ENCODE measurements at places on chromosomes 4 and X.

GRCh38 chr4:33625748-33626147, 2618.6 kb downstream of the ARAP2 start:
- DNase-seq = no peak

GRCh38 chrX:96579252-96579651, 105.4 kb upstream of the DIAPH2 start:
- DNase-seq = no peak

DNA sequence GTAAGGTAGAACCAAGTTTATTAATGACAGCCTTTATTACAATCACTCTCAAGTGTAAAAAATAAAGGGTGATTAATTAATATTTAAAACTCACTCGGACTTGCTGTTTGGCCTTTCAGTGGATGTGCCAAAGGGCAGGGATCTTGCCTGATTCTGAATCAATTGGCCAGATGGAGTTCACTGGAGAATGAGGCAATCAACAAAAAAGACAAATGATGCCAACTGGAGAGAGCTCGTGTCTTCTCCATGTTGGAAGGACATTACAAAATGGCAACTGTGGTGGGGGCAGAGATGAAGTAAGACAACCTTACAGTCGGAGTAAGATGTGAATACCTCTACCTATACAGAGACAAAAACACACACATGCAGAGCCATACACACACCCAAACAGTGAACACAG, 188.0 kb downstream of the TSPAN5 start:
- no peak for DNase-seq

DNA sequence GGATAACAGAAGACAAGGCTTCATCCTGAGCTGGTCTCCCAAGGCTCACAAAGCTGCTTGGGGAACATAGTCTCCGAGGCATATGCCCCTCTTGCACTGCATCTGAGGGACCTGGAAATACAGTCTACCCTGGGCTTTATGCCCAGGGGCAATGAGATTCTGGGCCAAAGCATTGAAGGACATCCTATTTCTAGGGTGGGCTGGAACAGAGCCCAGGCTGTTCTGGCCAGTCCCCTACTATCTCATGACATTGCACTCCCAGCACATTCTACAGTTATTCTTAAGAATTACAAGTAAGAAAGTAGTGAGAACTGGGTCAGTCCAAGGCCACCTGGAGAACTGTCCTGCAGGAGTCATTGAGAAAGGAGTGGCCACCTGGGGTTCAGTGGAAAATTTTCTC, 107.6 kb downstream of the USP46 start:
- DNase-seq = no peak

- no peak for DNase-seq
Measured at GRCh38 chr4:84035568-84035967, 463.5 kb downstream of the NKX6-1 start.

GRCh38 chrX:46793386-46794143, 34.6 kb upstream of the SLC9A7 start:
- no peak for DNase-seq

DNA sequence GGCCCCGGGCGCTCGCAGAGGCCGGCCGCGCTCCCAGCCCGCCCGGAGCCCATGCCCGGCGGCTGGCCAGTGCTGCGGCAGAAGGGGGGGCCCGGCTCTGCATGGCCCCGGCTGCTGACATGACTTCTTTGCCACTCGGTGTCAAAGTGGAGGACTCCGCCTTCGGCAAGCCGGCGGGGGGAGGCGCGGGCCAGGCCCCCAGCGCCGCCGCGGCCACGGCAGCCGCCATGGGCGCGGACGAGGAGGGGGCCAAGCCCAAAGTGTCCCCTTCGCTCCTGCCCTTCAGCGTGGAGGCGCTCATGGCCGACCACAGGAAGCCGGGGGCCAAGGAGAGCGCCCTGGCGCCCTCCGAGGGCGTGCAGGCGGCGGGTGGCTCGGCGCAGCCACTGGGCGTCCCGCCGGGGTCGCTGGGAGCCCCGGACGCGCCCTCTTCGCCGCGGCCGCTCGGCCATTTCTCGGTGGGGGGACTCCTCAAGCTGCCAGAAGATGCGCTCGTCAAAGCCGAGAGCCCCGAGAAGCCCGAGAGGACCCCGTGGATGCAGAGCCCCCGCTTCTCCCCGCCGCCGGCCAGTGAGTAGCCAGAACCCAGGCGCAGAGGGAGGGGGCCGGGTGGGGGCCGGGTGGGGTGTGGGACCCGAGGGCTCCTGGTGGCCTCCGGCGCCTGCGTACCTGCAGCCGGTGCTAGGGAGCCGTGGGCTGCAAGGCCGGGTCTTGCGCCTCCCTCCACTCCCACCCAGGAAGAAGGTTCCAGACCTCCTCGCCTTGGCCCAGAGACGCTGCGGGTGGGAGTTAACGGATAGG, 534 bp downstream of the MSX1 start:
- DNase-seq = no peak

GRCh38 chrX:113124693-113125092, 284.1 kb upstream of the AMOT start:
- DNase-seq = no peak

- no peak for DNase-seq
Measured at GRCh38 chr4:177008071-177008835, 215.5 kb upstream of the VEGFC start.

GRCh38 chr4:14168919-14169318, 541.4 kb upstream of the BOD1L1 start:
- no peak for DNase-seq

GRCh38 chrX:8743126-8743732, 11.3 kb upstream of the ANOS1 start:
- DNase-seq = peak; percentile 85

DNA sequence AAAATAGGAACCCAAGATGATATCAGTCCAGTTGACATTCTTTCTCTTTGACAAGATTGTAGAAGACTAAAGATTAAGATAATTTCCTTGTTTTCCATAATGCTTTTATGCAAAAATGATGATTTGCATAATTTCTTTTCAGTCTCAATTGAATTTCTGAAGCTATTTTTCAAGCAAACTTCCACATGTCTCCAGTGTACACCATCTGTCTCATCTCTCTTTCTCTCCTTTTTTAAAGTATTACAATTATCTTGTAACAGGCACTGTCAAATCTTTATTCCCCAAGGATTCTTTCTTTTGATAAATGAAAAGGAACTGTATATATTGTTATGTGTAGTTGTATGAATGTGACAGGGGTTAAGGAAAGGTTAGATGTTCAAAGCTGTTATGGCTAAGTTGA, 7.9 kb upstream of the SH3RF1 start:
- no peak for DNase-seq

- DNase-seq = no peak
Measured at GRCh38 chrX:29728639-29729038, 486.7 kb upstream of the MAGEB2 start.

DNA sequence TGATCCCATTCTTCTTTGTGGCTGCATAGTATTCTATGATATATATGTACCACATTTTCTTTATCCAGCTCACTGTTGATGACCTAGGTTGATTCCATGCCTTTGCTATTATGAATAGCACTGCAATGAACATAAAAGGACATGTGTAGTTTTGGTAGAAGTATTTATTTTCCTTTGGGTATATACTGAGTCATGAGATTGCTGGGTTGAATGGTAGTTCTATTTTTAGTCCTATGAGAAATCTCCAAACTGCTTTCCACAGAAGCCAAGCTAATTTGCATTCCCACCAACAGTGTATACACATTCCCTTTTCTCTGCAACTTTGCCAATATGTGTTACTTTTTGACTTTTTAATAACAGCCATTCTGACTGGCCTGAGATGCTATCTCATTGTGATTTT, 278.3 kb downstream of the PCDH18 start:
- no peak for DNase-seq

- no peak for DNase-seq
Measured at GRCh38 chr4:176236946-176237345, 32.1 kb downstream of the ASB5 start.

DNA sequence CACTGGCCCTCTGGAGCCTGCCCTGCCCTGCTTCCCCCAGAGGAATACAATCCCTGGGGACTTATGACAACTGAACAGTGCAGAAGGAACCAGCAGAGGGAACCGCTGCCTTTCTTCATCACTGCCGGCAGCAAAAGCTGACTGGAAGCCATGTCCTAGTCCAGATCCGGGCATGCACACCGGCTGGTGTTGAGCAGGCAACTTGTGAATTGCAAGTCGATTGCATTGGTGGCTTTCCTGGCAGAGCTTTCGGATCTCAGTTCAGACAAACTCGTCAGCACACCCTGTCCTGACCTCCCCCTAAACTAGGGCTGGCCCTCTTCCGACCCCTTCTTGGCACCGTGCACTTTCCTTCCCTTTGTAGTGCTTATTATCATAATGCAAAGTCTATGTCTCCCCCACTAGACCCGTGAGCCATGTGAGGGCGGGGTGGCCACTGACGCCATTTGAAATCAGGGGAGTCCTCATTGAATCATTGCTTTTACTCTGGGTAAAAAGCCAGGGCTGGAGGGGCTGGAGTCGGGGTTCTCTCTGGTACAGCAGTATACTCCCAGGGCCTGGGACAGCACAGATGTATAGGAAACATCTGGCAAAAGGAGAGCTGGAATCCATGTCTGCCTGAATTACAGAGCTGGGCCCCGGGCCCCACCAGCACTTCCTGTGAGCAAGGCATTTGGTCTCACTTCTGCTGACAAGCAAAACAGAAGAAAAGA, 1.8 kb downstream of the ARHGAP4 start:
- peak; percentile 88 for DNase-seq

DNA sequence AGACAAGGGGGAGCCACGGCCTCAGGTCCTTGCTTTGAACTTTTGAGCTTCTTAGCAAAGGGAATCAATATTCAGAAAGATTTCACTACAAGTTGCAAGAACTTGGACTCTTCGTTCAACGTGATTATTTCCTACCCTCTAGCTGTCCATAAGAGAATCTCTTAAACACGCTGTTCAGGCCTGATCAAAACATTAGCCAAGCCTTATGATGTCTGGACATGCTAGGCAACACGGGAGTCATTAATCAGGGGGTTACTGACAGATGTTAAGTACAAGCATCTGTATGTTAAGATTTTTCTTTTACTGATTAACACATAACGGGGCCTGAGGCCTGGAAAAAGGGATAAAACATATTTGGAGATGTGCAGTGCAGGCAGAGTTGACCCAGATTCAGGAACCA, 138.9 kb upstream of the IL1RAPL2 start:
- no peak for DNase-seq

GRCh38 chr4:7642741-7643458, 208.2 kb upstream of the PSAPL1 start:
- DNase-seq = no peak
